ENCODE measurements at places on chromosomes 13 and 19.

- DNase-seq: no peak
These were observed 629 bp downstream of the IZUMO4 start for GRCh38 chr19:2097203-2097885.

DNA sequence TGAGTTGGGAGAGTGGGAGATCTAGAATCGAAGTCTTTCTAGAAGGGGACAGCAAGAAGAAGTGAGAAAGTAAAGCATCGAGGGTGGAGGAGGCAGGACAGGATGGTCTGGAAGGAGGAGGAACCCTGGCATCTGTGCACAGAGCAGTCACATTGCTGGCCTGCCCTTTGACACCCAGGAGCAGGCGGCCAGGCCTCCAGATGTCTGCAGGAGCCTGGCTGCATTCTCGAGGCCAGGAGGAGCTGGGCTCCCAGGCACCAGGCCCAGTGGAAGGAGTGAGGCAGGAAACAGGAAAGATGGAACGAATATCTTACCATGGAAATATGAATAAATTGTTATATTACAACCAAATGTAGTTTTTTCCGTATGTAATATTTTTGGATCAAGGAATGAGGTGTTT lies 27.7 kb upstream of the ARGLU1 start:
- DNase-seq: no peak

DNA sequence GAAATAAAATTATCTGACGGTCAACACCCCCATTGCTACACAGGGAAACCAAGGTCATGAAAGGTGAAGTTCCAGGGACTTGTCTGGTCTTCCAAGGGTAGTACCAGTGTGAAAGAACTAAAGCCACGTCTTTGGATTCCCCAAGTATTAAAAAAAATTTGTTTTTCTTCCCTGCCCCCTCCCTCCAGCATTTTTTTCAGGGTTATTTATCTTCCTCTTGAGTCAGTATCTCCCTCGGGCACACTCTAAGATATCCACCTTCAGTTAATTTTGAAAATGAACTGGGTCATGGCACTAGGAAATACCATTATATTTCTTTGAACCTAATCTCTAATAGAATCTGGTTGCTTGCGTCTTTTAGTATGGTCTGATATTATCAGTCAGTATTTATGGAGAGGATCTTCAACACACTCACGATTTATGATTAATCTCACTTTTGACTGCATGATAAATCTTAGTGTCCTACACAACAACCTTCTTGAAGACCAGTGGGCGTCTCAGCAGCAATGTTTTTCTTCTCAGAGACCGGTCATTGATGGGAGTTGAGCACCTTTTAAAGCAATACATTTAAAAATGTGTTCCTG lies 9.1 kb downstream of the ATP8A2 start:
- DNase-seq: no peak

DNA sequence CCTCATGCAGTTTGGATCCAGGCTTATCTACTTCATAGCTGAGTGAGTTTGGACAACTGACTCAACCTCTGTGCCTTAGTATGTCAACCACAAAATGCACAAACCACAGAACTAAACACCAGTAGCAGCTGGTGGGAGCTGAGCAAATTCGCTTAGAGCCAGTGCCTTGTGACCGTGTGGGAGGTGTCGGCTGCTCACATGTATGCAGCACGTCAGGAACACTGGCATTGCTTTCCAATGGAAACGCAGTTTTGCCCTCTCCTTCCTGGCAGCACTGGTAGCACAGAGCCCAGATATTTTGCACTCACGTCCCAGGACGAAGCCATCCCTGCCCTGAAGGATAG lies 8.3 kb upstream of the NTN5 start:
- DNase-seq: no peak

GRCh38 chr19:36436531-36436930 lies 18.1 kb upstream of the ZFP82 start:
- DNase-seq: no peak

DNA sequence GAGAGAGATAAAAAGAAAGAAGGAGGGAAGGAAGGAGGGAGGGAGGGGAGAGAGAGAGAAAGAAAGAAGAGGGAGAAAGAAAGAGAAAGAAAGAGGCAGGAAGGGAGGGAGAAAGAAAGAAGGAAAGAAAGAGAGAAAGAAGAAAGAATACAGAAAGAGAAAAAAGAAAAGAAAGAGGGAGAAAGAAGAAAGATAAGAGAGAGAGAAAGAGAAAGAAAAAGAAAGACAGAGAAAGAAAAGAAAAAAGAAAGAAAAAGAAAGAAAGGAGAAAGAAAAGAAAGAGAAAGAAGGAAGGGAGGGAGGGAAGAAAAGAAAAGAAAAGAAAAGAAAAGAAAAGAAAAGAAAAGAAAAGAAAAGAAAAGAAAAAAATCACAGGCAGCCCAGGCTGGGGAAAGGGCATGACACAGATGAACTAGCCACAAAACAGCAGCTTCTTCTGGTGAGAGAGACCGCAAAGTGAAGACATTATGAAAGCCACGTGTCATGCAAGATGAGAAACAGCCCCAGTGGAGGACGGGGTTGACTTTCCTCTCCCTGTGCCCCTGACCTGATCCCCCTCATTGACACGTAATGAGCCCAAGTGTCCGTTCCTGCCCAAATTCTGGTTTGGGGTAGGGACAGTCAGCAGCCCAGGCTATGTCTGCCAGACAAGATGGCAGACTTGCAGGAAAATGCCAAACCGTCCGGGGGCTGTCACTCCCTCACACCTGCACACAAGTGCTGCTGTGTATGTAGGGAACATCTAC lies 102.1 kb downstream of the INSR start:
- DNase-seq: no peak

DNA sequence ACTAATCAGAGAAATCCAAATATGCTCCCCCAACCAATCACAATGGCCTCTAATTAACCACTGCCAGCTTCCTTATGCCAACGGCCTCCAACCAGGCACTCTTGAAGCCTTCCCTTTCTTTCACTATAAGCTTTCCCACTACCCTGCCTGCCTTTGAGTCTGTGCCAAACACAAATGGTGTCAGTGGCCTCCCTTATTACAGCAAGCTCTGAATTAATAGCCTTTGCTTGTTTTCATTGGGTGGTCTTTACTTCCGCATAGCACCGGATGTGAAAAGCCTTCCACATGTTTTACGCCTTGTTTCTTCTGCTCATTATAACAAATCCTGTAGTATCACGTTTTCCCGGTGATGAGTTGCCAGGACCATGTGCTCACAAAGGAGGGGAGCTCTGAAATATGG lies 1.4 kb upstream of the EDDM13 start:
- no peak for DNase-seq

- DNase-seq: no peak
These were observed at the start of gene ERICH6B for GRCh38 chr13:45615501-45616101. ERICH6B (minus strand) TSS chr13:45615739; CDS start chr13:45597005, 18,734 bp downstream.

GRCh38 chr13:93614776-93615175 lies 388.2 kb downstream of the GPC6 start:
- no peak for DNase-seq

DNA sequence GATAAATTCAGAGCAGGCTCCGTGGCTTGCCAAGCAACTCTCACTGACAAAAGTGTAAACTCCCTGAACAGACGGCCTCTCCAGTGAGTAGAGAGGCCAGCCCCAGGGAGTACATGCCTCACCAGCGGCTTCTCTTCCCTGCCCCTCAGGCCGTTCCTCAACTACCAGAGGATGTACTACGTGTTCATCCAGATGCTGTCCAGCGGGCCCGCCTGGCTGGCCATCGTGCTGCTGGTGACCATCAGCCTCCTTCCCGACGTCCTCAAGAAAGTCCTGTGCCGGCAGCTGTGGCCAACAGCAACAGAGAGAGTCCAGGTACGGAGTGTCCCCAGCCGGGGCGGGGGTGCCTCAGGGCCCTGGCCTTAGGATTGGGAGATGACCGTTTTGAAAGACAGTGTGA lies 93.4 kb upstream of the MCF2L start:
- DNase-seq: no peak

GRCh38 chr19:29193155-29193554 lies 19.8 kb downstream of the UQCRFS1 start:
- DNase-seq: no peak

DNA sequence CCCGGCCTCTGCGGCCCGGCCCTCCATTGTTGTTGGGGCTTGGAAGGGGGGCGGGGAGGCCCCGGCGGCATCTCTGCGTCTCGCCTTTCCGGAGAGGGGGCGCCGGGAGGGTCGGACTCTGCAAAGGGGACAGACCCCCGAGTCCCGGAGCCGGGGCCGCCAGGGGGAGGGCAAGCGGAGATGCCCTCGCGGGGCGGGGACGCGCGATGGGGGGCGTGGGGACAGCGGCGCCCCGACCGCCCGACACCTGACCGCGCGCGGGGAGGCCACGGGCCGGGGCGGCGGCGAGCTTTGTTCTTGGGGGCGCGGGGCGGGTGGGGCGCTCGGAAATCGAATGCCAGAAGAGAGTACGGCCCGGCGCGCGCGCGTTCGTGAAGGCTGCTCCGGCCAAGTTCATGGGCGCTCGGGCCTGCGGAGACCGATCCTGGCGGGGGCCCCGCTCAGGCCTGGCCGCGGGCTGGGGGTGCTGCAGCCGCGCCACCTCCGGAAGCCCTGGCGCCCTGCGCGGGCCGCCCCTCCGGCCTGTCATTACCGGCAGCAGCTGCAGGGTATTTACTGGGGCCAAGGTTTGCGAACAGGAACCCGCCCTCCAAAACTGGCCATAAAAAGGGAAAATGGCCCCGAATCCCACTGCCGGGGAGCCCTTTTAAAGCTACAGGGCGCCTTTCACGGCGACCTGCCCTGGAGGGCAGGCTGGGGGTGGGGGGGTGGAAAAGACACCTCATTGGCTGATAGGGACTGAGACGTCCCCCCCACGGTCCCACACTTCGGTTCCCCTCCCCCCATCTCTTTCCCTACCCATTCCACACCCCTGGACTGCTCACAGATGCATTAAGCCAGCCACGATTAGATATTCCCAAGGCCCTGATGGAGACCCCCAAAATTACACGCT lies 11.1 kb upstream of the NANOS3 start:
- DNase-seq: no peak

GRCh38 chr19:41586064-41586463 lies 10.1 kb downstream of the CEACAM21 start:
- DNase-seq: no peak

- no peak for DNase-seq
These were observed 7.2 kb downstream of the TFDP1 start for GRCh38 chr13:113591750-113592149.

DNA sequence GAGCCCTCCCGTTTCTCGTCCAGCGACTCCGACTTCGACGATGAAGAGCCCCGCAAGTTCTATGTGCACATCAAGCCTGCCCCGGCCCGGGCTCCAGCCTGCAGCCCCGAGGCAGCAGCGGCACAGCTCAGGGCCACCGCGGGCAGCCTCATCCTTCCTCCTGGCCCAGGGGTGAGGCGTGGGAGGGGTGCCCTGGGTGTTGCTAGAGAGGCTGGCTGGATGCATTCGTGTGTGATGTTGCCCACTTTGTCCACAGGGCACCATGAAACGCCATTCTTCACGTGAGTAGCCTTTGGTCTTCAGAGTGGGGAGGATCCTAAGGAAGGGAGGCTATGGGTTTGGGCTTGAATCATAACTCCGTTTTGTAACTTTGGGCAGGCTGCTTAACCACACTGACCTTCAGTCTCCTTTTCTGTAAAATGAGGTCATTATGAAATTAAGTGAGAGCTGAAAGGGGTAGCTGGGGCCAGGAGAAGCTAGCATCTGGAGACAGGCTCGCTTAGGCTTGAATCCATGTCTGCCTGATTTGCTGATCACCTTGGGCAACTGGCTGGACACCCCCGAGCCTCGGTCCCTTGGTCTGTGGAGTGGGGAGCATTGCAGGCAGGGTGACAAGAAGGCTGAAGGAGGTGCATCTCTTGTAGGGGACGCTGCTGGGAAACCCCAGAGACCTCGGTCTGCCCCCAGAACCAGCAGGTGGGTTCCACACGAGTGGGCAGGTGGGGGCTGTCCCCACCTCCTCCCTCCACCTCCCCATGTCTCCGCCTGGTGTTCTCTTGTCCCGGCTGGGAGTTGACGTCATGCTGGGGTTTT lies 18.7 kb upstream of the B3GNT3 start:
- DNase-seq: no peak

DNA sequence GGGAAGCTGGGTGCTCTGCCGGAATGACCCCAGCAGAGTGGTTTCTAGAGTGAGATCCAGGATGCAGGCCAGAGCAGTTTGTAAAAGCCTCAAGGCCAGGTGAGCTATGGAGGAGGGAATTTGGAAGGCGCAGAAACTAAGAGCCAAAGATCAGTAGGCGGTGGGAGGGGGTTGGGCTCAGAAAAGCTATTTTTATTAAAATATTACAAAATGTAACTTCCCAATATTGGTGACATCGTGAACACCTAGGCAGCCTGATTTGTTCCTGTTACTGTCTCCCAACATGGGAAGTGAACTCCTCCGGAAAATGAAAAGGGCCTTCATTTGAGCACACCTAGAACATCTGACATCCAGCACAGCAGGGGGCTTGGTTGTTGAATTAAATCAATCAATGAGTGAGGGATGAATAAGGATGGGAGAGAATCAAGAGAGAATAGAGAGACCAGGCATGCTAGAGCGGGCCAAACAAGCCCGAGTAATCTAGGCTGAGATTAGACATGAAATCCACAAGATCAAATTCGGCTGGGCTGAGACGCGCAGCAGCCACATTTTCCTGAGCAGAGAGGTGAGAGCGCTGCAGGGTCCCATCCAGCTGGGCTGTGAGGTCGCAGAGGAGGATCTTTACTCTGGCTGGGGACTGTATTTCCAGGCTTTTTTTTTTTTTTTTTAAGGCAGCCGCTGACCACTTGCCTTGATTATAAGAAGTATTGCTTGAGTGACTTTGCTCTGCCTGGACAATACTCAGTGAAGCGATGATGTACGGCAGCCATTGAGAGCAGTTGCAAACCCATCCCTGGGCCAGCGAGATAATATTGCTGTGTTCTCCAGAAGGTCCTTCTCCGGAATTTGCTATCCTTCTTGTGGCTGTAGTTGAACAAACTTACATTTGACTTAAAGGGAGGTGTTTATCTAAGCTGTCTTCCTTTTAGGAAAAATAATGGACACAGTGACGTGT lies 178.0 kb upstream of the KL start:
- DNase-seq: no peak

- DNase-seq: no peak
These were observed 4.7 kb downstream of the LSM4 start for GRCh38 chr19:18317961-18318800.

GRCh38 chr13:74204602-74205312 lies 70.6 kb upstream of the KLF12 start:
- DNase-seq: no peak

- no peak for DNase-seq
These were observed 692.6 kb upstream of the SLITRK1 start for GRCh38 chr13:84574851-84575250.

GRCh38 chr13:22428188-22428828 lies 752.5 kb upstream of the SGCG start:
- DNase-seq: no peak

GRCh38 chr19:47107202-47107952 lies 6.2 kb downstream of the ZC3H4 start:
- no peak for DNase-seq

Measured in stimulated activated CD4-positive, alpha-beta T cell treated with anti-CD3 and anti-CD28 coated beads, TNF-alpha, amount 100 ng/mL, for 48 hours (primary cell).